ENCODE measurements at places on chromosomes 3 and 15. TPM values are rescaled to one million over a fixed set of nuclear protein-coding genes. Genes with fewer than 3 reads are reported as not detected.

GRCh38 chr15:62079594-62079993, 12.8 kb downstream of the C2CD4A start:
- DNase-seq = no peak
- H3K36me3 ChIP-seq = no peaks in the 10 kb centered on the region
- H3K4me3 ChIP-seq = no peak overlapping the region
- no peaks in the 10 kb centered on the region for H3K27me3 ChIP-seq
- H3K27ac ChIP-seq = no peak overlapping the region
- H3K4me1 ChIP-seq = no peaks in the 10 kb centered on the region

DNA sequence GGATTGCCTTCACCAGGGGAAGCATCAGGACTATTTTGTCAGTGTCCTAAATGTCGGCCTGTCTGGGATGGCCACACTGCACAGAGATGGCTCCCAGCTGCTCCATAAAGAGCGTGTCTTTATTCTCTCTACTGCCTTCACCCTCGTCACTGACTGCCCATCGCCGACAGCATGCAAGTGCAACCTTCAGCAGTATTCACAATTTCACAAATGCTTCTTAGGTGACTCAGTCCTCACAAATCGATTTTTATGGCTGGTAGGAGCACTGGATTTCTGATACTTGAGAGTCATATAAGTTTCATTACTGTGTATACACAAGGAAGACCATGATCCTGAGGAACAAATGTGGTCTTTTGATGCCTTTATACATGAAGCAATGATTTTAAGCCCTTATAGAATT, 1.1 kb upstream of the SSUH2 start:
- no peak for DNase-seq
- no peaks in the 10 kb centered on the region for H3K27me3 ChIP-seq
- no peaks in the 10 kb centered on the region for H3K36me3 ChIP-seq

DNA sequence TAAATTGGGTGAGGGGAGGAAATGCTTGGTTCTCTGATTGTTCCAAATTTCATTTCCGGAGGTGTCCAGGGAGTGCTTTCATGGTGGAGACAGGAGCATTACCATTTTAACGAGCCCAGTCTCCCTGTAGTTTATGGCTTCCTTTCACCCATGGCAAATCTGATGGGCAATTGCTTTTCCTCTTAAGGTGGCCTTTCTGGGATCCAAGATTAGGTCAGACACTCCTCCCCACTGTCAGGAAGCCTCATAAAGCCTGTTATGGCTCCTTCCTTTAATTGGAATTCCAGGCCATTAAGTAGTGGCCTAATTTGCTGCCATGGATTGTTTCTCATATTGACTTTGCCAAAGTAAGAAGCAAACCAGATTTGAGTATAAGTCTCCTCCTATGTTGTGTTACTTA, 157.8 kb downstream of the PDCD6IP start:
- H3K36me3 ChIP-seq = no peaks in the 10 kb centered on the region
- H3K4me1 ChIP-seq = no peaks in the 10 kb centered on the region
- no peaks in the 10 kb centered on the region for H3K27me3 ChIP-seq
- H3K4me3 ChIP-seq = no peak overlapping the region
- no peak overlapping the region for H3K27ac ChIP-seq

DNA sequence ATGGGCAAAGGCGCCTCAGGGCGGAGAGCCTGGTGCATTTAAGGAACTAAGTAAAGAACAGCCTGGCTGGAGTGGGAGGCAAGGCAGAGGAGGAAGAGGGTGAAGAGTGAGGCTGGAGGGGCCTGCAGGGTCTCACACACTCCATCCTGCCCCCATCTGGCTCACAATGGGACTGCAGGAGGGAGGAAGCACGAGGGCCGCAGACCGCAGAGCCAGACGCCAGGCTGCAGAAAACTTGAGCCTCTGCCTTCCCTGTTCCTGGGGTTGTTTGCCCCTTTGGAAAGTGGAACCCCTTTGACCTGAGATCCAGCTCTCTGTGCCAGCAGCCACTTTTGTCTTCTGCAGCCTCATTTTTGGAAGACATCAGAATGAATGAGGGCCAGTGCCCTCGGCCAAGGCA, 138.0 kb downstream of the SRGAP3 start:
- no peak for DNase-seq
- no peaks in the 10 kb centered on the region for H3K4me1 ChIP-seq
- no peak overlapping the region for H3K4me3 ChIP-seq
- no peak overlapping the region for H3K27ac ChIP-seq
- no peaks in the 10 kb centered on the region for H3K27me3 ChIP-seq

DNA sequence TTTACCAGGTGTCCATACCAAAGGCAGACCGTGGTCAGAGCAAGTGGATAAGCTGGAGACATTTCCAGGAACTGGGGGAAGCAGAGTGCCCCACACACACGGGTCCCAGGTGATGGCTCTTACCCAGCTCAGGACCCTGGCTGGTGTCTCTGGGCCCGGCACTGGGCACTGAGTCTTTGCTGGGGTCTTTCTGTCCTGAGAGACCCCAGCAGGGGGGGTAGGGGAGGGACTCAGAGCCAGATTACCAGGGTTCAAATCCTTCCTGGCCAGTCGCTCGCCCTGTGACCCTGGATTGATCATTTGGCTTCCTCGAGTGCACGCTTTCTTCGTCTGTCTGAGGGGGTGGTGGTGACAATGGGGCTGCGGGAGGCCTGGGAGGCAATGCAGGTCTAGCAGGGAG, 95.7 kb downstream of the PLXNA1 start:
- H3K36me3 ChIP-seq = no peaks in the 10 kb centered on the region
- peak; percentile 44 for DNase-seq
- no peak overlapping the region for H3K27ac ChIP-seq
- H3K4me1 ChIP-seq = no peaks in the 10 kb centered on the region
- no peak overlapping the region for H3K4me3 ChIP-seq

- no peak overlapping the region for H3K27ac ChIP-seq
- no peaks in the 10 kb centered on the region for H3K4me1 ChIP-seq
- no peaks in the 10 kb centered on the region for H3K27me3 ChIP-seq
- no peak for DNase-seq
Measured at GRCh38 chr15:97072545-97072944, 742.0 kb downstream of the NR2F2 start.

DNA sequence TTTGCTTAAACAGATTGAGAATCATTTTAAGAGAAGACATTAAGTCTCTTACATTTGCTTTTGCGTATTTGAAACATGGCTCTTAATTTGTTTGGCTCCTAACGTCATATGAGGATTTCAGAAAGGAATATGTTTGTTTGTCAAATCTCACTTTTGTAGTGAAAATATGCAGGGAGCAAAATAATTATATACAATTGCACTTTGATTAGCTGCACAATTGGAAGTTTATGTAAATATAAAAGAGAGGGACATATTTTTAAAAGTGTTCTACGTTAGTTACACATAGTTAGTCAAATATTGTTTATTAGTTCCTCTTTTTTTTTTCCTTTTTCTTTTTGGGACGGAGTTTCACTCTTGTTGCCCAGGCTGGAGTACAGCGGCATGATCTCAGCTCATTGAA, 42.7 kb upstream of the GOLIM4 start:
- no peaks in the 10 kb centered on the region for H3K27me3 ChIP-seq
- no peaks in the 10 kb centered on the region for H3K4me1 ChIP-seq
- no peak overlapping the region for H3K27ac ChIP-seq

SIDT1 gene
- 3.5 TPM for total RNA-seq

SEC62 gene
- 157 TPM for total RNA-seq
